ENCODE measurements at places on chromosomes 11 and 22.

DNA sequence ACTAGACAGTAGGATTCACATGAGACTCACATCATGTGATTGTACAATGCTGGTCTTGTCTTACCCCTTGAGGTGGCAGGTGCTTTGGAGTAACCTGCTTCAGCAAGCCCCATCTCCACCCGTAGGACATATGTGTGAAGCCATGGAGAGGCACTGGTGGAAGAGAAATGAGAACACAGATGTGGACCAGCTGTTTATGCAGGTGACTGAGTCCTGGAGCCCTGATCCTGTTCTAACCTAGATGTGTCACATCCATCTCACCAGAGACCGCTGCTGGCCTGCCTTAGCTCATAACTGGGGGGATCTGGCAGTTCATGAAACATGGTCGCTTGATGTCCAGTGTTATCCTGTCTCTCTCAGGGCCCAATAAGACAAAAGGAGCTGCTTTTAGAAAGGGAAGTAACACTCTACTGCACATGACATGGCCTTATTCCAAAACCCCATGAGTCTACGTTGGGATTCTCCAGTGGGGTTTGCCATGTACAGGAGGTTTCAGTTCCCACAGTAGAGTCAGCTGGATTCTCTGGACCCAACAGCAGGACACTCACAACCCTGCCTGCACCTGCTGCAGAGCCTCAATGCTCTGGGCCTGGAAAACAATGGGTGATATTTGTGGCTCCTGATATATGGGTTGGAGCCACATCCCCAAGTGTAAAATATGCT is 62.0 kb downstream of the GGTLC2 start:
- no peak for DNase-seq

GRCh38 chr11:2134022-2135010 is 4.9 kb downstream of the IGF2 start:
- no peak for DNase-seq

DNA sequence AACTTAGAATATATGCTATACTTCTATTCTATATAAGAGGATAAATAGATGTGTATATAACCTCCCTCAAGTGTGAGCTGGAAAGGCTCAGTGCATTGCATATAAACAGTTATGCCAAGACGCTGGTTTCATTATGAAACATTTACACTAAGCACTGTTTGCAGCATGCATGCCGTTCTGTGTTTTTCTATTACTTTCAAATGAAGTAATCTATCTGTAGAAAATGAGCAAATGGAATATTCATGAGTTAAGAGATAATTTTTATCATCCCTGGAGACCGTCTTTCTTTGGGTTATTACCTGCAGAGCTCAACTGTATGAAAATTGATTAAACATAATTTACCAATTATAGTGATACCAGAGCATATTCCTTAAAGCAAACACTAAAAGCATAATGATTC is 925.7 kb upstream of the CCDC90B start:
- no peak for DNase-seq

DNA sequence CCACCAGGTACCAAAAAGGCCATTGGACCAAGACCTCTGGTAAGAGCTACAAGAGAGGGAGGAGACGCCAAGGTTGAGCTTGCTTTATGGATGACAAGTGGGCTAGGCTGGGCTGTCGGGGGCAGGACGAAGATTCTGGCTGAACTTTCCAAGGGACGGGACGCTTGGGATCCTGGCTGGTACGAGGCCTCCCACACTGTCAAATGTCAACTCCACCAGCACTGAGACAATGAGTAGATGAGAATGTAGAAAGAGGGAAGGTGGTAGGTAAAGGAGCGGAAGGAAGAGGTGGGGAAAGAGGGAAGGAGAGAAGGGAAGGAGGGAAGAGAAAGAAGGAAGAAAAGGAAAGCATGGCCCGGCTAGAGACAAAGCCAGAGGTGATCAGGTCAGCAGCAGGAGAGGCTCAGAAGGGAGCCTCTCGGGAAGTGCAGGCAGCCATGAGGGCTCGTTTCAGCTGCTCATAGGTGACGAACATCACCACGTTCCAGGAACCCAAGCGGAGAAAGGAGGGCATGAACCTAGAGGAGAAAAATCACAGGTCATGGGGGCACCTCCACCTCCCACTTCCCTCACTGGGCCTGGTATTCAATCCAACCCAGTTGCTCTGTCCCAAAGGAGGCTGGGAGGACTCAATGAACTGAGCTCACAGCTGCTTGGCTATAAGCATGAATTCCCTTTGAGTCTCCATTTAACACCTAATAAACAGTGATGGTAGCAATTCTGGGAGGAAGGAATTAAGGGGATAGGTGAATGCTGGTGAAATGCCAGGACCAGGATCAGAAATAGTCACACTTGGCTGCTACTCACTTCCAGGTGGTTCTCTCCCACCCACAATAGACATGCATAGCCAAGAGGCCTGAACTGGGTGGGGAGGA is 7.8 kb downstream of the UCP2 start:
- DNase-seq, result no peak

GRCh38 chr11:106076171-106076918 is 802 bp downstream of the KBTBD3 start:
- no peak for DNase-seq

- no peak for DNase-seq
Measured at GRCh38 chr11:120039039-120039438, 98.9 kb downstream of the TRIM29 start.

GRCh38 chr11:132231656-132232347 is 861.4 kb downstream of the NTM start:
- DNase-seq, result no peak

GRCh38 chr22:29078036-29078868 is 5.4 kb downstream of the KREMEN1 start:
- no peak for DNase-seq

DNA sequence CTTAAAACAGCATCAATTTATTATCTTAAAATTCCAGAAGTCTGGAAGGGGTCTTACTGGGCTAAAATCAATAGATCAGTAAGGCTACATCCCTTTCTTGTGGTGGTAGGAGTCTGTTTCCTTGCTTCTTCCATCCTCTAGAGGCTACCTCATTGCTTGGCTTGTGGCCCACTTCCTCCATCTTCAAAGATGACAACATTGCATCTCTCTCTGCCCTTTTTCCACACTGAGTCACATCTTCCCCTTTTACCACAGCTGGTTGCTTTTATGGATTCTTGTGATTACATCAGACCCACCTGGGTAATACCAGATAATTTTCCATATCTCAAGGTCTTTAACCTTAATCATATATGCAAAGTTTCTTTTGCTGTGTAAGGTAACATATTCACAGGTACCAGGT is 60.9 kb downstream of the GRIA4 start:
- no peak for DNase-seq

- no peak for DNase-seq
Measured at GRCh38 chr11:123250892-123251656, 56.0 kb upstream of the CLMP start.

DNA sequence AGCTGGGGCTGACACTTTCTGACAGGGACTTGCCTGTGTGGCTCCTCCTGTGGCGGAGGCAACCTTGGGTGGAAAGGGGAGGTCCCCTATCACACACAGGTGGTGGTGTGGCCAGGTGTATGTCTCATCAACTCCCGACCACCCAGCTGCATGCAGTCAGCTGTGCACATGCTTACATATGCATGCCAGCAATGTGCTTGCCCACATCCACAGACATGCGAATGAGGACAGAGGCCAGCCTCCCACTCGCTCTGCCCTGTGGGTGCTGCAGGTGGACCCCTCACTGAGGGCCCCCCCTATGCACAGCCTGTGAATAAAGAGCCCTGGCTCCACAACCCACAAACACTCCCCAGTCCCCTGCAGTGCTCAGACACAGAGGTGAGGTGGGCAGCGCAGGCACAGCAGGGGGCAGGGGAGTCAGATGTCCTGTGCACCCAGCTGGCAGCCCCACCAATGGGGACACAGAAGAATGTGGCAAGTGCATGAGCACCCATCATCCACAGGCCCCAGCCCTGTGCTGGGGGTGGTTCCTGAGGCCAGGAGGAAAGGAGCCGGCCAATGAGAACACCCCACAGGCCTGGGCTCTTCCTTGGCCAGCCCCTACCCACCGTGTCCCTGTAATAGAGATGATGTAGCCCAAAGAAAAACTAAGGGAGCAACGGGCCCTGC is 9.5 kb downstream of the GNB1L start:
- no peak for DNase-seq

DNA sequence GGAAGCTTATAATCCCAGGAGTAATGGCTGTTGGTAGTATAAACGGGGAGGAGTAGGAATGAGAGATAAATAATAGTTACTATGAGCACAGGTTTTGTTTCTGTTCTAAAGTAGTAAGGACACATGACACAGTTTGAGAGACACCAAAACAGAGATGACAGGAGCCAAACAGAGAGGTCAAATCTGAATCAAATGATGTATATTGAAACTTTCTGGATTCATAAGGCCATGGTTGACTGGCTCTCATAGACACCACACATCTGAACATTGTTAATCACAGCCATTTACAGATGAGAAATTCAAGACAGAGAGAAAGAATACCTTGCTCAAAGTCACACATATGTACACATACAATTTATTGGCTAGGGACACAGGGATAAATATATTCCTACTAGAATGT is 63.4 kb upstream of the UCP3 start:
- no peak for DNase-seq

DNA sequence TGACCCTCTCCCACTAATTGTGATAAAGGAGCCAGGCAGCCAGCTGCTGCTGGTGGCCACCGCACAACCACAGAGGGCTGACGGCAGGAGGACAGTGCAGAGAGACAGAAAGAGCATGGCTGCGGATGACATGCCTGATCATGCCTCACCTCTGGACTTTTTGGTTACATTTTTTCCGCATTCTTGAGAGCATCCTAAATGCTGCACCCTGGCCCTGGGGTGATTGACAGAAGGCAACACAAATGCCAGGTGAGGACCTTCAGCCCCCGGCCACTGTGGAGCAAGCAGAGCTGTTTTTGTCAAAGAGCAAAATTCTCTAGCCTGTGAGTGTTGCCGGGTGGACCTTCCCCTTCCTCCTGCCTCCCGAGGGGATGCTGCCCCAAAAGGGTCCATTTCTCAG is 78.5 kb downstream of the RPS6KA4 start:
- no peak for DNase-seq

GRCh38 chr11:28176351-28176750 is 68.2 kb downstream of the METTL15 start:
- DNase-seq, result no peak

DNA sequence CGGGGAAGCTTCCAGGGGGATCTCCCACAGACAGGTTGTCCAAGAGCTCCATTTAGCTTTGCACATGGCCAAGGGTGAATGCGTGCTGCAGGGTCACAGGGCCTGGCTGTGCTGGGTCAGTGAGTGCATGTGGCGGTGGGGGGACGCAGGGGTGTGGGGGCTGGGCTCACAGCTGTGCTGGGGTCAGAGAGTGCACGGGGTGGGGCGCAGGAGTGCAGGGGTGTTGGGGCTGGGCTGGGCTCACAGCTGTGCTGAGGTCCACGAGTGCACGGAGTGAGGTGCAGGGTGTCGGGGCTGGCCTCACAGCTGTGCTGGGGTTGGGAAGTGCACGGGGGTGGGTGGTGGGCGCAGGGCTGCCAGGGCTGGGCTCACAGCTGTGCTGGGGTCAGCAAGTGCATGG is 557.7 kb downstream of the BRD1 start:
- DNase-seq, result no peak

DNA sequence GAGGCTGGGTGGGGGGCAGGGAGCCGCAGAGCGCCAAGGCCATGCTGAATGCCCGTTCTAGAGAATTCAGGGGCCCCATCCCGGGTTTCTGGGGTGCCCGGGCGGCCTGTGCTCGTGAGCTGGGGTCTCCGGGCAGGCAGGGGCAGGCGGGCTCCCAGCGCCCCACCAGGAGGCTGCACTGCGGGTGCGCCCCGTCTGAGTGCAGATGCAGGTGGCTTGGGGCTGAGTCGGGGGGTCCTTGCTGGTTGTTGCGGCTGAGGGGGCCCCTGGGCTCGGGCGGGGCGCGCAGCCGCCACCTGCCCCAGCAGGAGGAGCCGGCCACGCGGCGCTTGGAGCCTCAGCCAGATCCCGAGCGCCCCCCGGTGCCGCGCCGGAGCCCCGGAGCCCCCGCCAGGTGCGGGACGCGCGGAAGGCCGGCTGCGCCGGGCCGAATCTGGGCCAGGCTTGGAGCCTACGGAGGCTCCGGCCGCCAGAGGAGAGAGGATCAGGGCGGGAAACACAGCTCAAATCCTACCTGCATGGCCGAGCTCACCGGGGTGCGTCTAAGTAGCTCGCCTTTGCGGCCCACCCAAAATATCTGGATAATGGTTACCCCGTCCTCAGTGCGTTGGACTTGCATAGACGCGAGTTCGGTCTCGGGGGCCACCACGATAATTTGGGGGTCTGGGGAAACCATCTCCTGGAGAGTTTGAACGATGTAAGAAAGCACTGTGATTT is 590 bp upstream of the IGF2 start:
- no peak for DNase-seq

GRCh38 chr11:70111269-70112016 is 33.3 kb downstream of the ANO1 start:
- no peak for DNase-seq

DNA sequence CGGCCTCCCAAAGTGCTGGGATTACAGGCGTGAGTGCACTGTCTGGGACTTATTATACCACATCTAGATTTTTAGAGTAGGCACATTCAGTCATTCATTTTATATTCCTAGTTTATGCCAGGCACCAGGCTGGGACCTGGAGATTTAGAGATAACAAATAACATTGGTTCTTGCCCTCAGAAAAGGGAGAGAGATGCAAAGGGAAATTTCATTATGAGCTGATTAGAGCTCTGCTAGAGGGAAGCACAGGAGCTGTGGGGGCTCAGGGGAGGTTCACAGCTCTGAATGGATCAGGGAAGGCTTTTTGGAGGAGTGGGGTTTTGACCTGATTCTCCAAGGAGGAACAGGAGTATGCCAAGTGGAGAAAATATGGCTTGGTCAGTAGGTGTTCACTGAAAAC is 32.3 kb downstream of the MEI1 start:
- DNase-seq, result no peak

- DNase-seq, result no peak
Measured at GRCh38 chr11:97743205-97743742, 1277.5 kb upstream of the CNTN5 start.

DNA sequence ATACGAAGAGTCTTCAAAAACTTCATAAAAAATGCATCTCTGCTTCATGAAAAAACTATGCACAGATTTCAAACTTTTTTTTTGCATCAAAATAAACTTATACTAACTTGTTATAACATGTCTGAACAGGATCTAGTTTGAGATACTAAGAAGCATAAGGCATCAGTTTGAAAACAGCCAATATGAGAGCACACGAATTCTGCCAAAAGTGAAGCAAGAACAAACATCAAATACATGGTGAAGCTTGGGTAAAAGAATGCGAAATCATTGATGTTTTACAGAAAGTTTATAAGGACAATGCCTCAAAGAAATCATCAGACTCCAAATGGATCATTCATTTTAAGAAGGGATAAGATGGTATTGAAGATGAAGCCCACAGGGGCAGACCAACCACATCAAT is 389.1 kb upstream of the TENM4 start:
- DNase-seq, result no peak

DNA sequence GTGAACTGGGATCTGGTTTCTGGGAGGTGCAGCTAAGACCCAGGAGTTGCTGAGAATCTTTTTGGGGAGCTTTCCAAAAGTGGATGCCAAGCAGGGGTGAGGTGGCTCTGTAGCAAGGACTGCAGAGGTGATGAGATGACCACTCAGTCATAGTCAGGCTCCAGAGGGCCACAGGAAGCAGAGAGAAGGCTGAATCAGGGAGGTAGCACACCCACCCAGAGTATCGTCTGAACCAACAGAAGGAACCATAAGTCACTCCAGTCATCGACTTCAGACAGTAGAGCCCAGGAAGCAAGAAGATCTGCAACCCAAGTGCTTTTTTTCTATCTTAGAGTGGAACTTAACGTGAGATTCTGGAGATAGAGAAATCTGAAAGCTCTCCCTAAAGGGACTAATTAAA is 335.7 kb upstream of the MPPED2 start:
- no peak for DNase-seq

- no peak for DNase-seq
Measured at GRCh38 chr11:496834-497564, 10.0 kb downstream of the RNH1 start.

GRCh38 chr11:45384711-45385241 is 98.6 kb upstream of the SYT13 start:
- no peak for DNase-seq
